ENCODE measurements at places on chromosomes 12 and 14.

- no peak for DNase-seq
These were observed 28.0 kb downstream of the TTLL5 start for GRCh38 chr14:75689012-75689411.

- DNase-seq = no peak
These were observed 175.0 kb upstream of the LMNTD1 start for GRCh38 chr12:25728056-25728595.

GRCh38 chr12:48219631-48220030 is 16.5 kb upstream of the OR10AD1 start:
- no peak for DNase-seq

GRCh38 chr14:99773521-99774497 is 19.4 kb upstream of the EML1 start:
- DNase-seq = no peak

GRCh38 chr12:27279826-27280225 is 35.7 kb downstream of the STK38L start:
- DNase-seq = no peak

- DNase-seq = no peak
These were observed 54.0 kb downstream of the ZNF664 start for GRCh38 chr12:124026755-124027745.

GRCh38 chr14:32709027-32709426 is 229.7 kb upstream of the NPAS3 start:
- DNase-seq = no peak

DNA sequence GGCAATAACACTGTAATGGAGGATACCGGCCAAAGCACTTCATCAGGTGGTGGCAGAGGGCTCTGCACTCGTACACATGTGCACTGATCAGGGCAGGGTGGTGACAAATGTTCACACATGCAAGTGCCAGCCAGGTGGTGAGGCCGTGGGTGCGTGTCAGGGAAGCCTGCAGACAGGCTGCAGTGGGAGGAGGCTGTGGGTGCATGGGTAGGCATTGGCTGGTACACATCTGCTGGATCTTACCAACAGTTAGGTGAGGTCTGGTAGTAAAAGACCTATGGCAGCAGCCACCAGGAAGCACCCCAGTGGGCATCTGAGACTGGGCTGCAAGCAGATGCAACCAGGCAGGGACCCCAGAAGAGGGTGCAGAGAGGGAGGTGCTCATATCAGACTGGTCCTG is 65.3 kb downstream of the PDE6H start:
- no peak for DNase-seq

All from transverse colon (tissue), 4 donors.